ENCODE measurements at places on chromosomes 7 and 10. TPM values are rescaled to one million over a fixed set of nuclear protein-coding genes. Genes with fewer than 3 reads are reported as not detected.

The UPK3BL2 gene
- 17.6 TPM for total RNA-seq

DNA sequence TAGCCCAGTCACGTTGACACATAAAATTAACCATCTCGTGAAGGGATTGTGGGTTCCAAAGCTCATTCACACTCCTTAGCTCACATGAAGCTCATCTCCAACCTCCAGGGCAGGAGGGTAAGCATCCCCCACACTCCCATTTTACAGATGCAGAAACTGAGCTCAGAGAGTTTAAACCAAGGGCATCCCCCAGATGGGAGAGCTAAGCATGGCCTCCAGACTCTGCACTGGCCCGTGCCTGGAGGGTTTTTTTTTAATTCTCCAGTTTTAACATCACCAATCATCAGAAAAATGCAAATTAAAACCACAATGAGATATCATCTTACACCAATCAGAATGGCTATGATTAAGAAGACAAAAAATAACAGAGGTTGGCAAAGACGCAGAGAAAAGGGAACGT lies 53.3 kb upstream of the TCF7L2 start:
- no peaks in the 10 kb centered on the region for H3K4me1 ChIP-seq
- no peak overlapping the region for H3K4me3 ChIP-seq
- H3K27ac ChIP-seq, result no peak overlapping the region
- no peaks in the 10 kb centered on the region for H3K36me3 ChIP-seq
- no peak for DNase-seq

DNA sequence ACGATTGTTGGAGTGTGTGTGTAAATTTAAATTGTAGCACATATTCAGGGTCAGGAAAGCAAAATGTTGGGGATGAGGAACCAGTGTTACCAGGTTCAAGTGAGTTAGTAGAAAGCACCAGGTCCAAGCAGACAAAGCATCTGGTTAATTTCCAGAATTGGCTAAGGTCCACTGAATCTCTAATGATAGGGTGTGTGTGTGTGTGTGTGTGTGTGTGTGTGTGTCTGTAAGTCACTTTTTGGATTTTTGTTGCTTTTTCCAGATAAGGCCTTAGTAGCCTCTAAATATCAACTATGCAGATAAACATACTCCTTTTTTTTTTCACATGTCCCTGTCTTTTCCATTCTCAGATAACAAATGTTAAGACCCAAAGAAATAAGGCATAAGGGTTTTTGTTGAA lies 36.6 kb upstream of the FMC1 start:
- no peaks in the 10 kb centered on the region for H3K4me1 ChIP-seq
- no peaks in the 10 kb centered on the region for H3K27me3 ChIP-seq
- H3K27ac ChIP-seq, result no peak overlapping the region
- H3K4me3 ChIP-seq, result no peak overlapping the region
- H3K36me3 ChIP-seq, result peaks cover 8% of the 10 kb centered on the region

DNA sequence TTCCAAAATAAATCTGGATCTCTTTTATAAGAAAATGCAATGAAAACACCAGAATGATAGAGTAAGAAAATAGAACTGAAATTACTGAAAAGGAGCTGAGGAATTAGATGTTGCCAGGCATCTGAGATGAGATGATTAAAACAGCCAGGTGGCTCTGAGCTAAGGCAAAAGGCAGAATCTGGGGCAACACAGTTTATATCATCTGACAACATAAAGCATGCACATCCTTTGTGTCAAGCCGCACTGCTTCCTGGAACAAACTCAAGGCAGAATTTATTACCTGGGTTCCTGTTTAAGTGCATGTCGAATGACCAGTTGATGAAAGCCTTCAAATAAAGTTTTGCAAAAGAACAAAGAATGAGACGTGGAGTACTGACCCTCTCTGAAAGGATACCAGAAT lies 247.0 kb downstream of the SNX10 start:
- DNase-seq, result no peak
- no peaks in the 10 kb centered on the region for H3K4me1 ChIP-seq
- peaks cover 64% of the 10 kb centered on the region for H3K27me3 ChIP-seq
- H3K4me3 ChIP-seq, result no peak overlapping the region

DNA sequence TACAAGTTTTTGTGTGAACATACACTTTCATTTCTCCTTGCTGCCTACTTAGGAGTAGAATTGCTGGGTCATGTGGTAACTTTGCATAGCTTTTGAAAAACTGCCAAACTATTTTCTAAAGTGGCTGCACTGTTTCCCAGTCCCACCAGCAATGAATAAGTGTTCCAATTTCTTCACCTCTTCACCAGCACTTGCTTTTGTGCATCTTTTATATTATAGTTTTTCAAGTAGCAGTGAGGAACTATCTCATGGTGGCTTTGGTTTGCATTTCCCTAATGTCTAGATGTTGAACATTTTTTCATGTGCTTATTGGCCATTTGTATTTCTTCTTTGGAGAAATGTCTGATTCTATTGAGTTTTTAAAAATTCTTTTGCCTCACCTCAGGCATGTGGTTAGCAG lies 229.9 kb upstream of the TCF7L2 start:
- no peak for DNase-seq
- no peaks in the 10 kb centered on the region for H3K36me3 ChIP-seq
- H3K27me3 ChIP-seq, result no peaks in the 10 kb centered on the region
- no peaks in the 10 kb centered on the region for H3K4me1 ChIP-seq
- no peak overlapping the region for H3K27ac ChIP-seq

- H3K27ac ChIP-seq, result no peak overlapping the region
- no peaks in the 10 kb centered on the region for H3K27me3 ChIP-seq
- no peak overlapping the region for H3K4me3 ChIP-seq
Observed at GRCh38 chr10:91191584-91191919, 28.9 kb upstream of the PCGF5 start.

All from K562 (cell line).